ENCODE measurements at places on chromosomes 7 and 10.

GRCh38 chr10:121526135-121526790 is 72.0 kb downstream of the FGFR2 start:
- no peak for DNase-seq

DNA sequence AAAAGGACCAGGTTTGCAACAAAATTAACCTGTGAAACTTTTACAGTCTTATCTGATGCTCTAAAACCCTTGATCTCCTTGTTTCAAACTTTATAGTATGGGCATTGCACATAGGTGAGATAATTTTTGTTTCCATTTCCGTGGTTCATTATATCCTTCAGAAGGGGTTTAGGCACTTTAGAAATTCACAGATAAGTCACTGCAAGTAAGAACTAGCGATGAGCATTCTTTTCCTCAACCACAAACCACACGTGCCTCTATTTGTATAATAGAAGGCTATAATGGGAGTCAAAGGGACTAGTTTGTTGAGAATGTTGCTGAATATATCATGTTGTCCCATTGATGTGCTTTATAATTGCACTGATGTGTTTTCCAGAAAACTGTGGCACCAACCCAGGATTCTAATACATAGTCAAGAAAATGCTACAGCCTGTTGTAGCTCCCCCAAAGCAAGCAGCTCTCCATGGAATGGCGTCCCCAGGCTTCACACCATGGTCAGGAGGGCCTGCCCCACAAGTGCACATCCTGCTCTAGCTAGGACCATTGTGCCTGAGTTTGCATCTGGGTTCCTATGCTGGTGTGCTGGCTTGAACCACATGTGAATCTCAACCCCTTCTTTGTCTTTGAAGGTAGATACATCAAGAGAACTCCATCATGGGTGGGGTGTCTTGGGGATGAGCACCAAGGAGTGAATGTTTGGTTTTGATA is 14.0 kb upstream of the ATXN7L1 start:
- DNase-seq = no peak

DNA sequence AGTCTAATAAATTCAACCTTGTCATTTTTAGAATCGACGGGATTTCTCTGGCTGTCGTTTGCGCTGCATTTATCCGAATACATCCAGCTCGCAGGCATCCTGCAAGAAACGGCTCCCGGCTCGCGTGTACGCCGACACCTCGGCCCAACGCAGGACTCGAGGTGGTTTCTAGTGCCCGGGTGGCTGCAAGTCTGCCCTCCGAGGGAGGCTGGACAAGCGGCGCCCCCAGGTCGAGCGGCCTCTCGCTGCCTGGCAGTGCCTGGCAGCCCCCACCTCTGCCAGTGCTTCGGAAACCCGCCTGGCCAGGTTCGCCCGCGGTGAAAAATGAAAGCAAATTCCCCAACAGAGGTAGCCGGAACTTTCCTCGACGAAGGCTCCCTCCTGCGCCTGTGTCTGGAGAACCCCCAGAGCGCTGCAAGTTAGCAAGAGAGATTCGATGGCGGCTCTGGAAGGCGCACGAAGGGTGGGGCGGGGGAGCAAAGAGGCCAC is 5.7 kb upstream of the ZNF503 start:
- DNase-seq = no peak

GRCh38 chr10:49381111-49381900 is 14.6 kb downstream of the DRGX start:
- no peak for DNase-seq

Data from AG04449 (cell line).